Neural progenitor cell (in vitro differentiated cells): ENCODE measurements at places on chromosomes 4 and X.

DNA sequence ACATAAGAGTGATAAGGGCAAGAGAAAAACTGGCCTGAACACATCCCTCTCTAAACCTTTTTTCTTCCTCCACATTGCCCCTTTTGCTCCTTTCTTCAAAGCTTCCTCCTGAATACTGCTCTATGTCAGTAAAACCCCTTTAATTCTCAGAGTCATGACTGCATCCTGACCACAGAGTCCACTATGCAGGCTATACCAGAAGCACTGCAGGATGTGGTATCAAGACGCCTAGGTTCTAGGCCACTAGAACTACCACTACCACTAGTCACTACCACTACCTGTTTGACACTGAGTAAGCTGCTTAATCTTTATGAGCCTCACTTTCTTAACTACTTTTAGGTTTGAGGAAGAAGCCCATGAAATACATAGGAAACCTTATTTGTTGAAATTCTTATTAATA is 38.7 kb downstream of the ARHGEF9 start:
- DNase-seq: no peak

DNA sequence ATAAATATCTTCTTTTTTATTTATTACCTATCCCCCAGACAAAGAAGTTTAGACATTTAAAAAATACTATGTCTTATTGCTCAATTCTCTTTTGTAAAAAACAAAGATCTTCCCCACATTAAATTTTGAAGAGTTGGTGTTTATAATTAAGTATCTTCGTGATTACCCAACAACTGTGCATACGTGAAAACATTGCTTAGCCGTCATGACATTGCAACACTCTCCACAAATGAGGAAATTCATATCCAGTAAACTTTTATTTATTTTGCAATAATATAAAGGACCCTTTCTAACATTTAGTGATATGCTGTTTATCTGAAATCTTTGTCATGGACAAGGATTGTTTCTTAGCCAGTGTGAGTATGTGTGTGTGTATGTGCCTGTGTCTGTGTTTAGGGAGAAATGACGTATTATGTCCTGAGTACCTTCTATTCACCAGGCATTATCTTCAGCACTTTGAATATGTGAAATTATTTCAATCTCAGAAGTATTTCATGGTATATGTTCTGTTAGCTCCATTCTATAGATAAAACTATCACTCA is 26.1 kb upstream of the EREG start:
- no peak for DNase-seq

GRCh38 chrX:51406688-51407519 is 74.3 kb downstream of the NUDT10 start:
- DNase-seq: no peak

GRCh38 chr4:26885912-26886274 is 25.3 kb downstream of the STIM2 start:
- no peak for DNase-seq

GRCh38 chrX:135345107-135345589 is 35.9 kb downstream of the ETDC start:
- DNase-seq: no peak

- DNase-seq: no peak
These were observed 399.2 kb downstream of the IL15 start for GRCh38 chr4:142035566-142035965.

DNA sequence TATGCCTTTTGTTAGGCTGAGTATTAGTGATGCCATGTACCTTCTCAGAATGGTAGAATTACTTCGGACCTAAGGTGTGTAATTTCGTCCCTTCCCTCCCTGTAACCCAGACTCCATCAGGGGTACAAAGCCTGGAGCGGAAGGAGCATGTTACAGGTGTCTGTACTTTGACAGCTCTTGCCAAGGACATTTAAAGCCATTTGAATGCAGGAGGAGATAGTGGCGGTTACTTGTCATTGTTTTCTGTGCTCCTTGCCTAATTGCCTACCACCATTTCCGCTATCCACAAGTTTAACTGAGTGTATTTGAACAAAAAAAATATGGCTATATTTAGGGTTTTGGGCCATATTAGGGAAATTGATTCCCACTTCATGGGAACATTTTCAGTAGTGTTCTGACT is 1.8 kb downstream of the FNIP2 start:
- no peak for DNase-seq

DNA sequence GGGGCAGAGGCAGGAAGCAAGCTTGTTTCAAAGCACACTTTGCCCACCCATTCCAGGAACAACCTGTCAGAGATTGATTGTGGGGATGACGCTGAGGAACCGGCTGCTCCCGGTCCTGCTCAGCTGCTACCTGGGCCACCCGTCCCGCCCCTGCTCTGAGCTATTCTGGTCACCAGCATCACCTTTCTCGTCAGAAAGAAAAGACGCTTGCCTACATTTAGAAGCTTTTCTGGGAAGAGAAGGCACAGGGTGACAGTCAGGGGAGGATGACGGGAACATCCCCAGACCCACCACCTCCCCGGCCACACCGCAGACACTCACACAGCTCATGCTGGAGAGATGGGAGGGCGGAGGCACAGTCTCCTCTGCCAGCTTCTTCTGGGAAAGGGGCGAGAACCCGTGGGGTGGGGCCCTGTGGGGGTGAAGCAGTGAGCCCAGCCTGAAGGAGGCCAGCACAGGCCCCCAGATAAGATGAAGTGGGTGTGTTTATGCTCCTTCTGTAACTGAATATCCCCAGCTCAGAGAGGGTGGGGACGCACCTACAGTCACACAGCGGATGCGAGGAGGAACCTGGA is 81.8 kb downstream of the CPZ start:
- DNase-seq: no peak

- DNase-seq: no peak
These were observed 137.9 kb upstream of the MAGEA10 start for GRCh38 chrX:152276277-152276676.

GRCh38 chr4:6227412-6228157 is 27.2 kb upstream of the JAKMIP1 start:
- no peak for DNase-seq

DNA sequence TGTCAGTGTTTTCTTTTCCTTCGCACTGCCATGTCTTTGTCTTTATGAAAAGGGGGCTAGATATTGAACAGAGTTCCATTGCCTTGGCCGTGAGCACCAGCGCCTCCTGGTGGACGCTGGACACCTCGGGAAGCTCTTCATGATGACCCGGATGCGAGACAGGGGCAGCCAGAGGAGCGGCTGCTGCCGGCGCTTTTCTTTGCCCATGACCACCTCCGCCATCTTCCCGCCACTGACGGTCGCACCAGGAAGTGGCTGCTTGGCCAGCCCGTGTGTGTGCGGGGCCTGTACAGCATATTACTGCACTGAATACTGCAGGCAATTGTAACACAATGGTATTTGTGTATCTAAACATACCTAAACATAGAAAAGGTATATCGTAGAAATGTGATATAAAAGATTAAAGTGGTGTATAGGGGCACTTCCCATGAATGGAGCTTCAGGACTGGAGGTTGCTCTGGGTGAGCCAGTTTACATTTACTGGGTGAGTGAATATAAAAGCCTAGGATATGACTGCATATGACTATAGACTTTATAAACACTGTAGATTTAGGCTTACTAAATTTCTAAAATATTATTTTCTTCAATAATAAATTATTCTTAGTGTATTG is 15.8 kb upstream of the GRIA2 start:
- DNase-seq: peak; percentile 51

GRCh38 chr4:89595125-89595789 is 241.7 kb downstream of the SNCA start:
- no peak for DNase-seq

GRCh38 chrX:136546371-136546781 is 14.4 kb downstream of the VGLL1 start:
- no peak for DNase-seq

GRCh38 chr4:122617597-122618593 is 3.0 kb downstream of the IL21 start:
- no peak for DNase-seq

- no peak for DNase-seq
These were observed 47.8 kb downstream of the FHDC1 start for GRCh38 chr4:152983774-152984411.

- DNase-seq: peak; percentile 37
These were observed 1.1 kb downstream of the MECP2 start for GRCh38 chrX:154096140-154097002.
